NCI-H460 (cell line): ENCODE measurements at places on chromosomes 16 and 17. TPM values are rescaled to one million over a fixed set of nuclear protein-coding genes. Genes with fewer than 3 reads are reported as not detected.
A peak's percentile ranks its signal among the peaks of the same experiment; 100 is the strongest.

- peak; percentile 54 for DNase-seq
Measured at GRCh38 chr17:19867079-19867328, 732 bp downstream of the ULK2 start.

DNA sequence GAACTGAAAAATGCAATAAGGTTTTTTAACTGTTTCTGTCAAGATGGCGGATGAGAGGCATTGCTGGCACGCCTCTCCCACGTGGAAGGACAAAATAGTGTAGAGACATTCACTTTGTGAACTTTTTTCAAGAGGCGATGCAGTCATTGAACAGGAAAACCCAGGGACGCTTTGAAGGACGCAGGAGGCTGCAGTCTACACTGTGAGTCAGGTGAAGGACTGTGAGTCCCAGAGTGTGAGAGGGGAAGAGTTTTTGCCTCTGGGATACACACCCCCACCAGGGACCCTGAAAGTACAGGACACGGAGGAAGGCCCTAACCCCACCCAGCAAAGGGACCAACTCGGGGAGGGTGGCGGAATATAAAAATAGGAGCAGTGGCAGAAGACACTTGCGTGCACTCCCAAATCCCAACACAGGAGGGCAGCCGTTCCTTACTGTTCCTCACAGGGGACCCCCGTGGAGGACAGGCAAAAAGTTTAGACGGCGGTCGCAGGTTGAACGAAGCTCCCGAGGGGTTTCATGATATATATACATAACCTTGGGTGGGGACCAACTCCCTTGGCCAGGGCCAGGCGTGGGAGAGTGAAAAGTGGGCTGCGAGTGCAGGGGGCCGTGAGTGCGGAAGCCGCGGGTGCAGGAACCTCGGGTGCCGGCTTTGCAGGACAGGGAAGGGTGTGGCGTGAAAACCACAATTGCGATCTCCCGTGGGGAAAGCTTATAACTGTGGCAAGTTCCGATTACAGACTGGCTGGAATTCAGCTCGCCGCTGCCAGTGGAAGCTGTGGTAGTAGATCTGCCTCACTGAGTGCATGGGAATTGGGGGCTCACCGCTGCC is 82.0 kb upstream of the ALOX12 start:
- no peak for DNase-seq

DNA sequence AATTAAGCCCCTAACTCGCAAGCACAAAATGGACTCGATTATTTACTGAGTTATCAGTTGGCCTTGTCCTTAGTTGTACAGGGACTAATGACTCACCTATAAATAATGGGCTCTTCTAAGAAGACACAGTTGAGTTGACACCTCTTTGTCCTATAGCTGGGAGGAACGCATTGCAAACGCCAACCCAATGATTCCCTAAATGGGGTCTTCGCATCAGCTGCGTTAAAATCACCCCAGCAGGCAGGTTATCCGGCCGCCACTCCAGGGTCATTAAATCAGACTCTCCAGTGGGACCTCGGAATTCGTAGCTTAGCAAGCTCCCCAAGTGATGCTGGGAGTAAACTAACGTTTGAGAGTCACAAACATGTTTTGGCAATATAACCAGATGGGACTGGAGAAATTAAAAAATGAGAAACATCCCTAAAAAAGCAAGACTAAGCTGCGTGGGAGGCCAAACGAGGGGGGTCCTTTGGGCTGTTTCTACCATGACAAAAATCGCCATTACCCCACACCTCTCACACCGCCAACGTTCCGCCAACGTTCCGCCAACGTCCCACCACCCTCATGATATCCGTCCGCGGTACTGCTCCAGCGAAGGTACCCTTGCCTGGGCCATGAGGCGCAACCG is 932 bp upstream of the NFE2L1 start:
- DNase-seq, result no peak

GRCh38 chr17:17668775-17669579 is 12.3 kb upstream of the RAI1 start:
- no peak for DNase-seq

DNA sequence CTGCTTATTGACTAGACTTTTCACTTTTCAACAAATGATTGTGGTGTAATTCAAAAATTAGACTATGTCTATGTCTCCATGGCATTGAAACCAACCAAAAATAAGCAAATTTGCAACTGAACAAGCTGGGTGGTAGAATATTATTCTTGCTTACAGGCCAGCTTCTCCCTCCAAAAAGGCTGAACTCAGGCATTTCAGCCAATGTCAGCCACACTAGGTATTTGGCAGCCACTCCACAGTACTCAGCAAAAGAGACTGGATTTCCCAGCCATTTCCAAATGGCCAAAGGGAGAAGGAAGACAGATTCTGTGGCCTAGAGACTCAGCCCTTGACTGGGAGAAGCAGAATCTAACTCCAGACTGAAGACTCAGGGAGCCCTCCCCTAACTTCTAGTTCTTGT is 121.8 kb upstream of the IRX5 start:
- no peak for DNase-seq

The PDE6G gene
- not detected in 2 replicates for total RNA-seq

The TIMP2 gene
- total RNA-seq, result 24.1 and 25.4 TPM in 2 replicates

The RFWD3 gene
- 30.6 and 35.6 TPM in 2 replicates for total RNA-seq

The MT1H gene
- not detected in 2 replicates for total RNA-seq
